ENCODE measurements at places on chromosomes 1 and 21.
A peak's percentile ranks its signal among the peaks of the same experiment; 100 is the strongest.

GRCh38 chr1:43558346-43558841 is 27.7 kb downstream of the PTPRF start:
- peak; percentile 23 for DNase-seq

- peak; percentile 64 for DNase-seq
These were observed 164.6 kb downstream of the ACTL8 start for GRCh38 chr1:17919525-17920439.

GRCh38 chr1:101147381-101147780 is 89.4 kb upstream of the S1PR1 start:
- no peak for DNase-seq

DNA sequence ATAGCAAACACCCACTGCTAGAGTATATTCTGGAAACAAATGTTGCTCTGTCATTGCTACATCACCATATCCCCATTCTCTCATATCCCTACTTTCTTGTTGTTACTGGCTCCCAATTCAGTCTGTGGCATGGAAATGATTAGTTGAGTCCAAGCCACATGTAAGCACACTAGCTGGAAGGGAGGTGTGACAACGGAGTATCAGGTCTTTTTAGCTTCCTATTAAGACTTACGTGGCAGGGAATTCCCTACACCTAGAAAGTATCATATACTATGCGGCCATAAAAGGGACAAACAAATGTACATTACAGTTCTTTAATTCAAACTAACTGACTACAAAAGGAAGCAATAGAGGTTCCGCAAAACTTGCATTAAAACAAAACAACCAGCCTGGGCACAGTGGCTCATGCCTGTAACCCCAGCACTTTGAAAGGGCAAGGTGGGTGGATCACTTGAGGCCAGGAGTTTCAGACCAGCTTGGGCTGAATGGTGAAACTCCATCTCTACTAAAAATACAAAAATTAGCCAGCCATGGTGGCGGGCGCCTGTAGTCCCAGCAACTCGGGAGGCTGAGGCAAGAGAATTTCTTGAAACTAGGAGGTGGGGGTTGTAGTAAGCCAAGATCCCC is 48.6 kb downstream of the INTS7 start:
- no peak for DNase-seq

DNA sequence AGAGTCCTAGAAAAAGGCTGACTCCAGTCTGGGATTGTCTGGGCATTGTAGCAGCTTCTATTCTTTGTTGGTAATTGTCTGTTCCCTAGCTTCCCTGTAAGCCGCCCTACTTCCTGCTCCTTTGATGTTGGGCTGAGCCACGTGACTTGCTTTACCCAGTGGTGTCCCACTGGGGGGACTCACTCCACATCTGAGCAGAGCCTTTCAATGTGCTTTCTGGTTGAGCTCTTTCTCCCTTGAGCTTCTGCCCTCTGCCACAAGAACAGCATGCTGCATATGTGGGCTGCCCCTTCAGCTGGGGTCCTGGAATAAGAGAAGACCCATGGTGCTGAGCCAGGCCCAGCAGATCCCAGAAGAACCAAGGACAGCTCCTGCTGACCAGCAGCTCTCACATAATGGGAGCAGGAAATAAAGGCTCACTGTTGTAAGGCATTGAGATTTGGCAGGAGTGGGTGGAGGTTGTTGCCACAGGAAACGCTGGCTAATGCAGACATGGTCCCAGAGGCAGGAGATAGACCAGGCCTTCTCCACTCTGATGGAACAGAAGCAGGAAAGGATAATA is 276.3 kb upstream of the GJB5 start:
- DNase-seq, result peak; percentile 20

- peak; percentile 5 for DNase-seq
These were observed 31.8 kb upstream of the JUN start for GRCh38 chr1:58815686-58816071.

DNA sequence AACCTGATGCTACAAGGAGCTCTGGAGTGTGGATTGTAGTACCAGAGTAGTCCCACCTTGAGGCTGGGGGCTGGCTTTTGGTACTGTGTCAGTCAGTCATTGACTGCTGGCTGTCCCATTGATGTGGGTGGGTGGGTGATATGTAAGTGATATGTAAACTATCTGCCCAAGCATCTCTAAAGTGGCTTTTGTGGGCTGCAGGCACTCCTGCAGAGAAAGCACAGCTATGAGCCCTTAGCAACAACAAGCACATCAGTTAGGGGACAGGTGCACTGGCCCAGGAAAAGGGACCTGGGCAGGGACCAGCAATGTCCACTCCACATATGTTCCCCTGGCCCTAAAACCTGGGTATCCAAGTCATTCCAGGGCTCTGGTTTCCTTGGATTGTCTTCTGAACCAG is 109.9 kb downstream of the TAS1R2 start:
- no peak for DNase-seq

- no peak for DNase-seq
These were observed 951.5 kb downstream of the KCNT2 start for GRCh38 chr1:195656780-195657179.

DNA sequence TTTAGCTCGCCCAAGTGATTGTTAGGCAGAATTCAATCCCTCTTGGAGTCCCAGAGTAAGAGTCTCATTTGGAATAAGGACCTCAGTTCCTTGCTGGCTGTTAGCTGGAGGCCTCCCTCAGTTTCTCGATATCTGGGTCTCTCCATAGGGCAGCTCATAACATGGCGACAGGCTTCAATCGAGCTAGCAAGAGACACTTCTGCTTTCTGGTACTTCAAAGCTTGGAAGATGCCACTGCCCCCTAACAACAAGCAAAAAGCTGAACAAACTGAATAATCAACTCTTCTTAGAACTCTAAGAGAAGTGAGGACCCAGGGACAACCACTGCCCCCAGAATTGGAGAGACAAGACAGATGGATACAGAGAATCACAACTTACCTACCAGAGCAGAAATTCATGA is 86.2 kb downstream of the TEX35 start:
- DNase-seq, result no peak

GRCh38 chr1:53361541-53361961 is 33.7 kb upstream of the LRP8 start:
- no peak for DNase-seq

- peak; percentile 71 for DNase-seq
These were observed 87.9 kb downstream of the RIPK4 start for GRCh38 chr21:41678924-41679318.

DNA sequence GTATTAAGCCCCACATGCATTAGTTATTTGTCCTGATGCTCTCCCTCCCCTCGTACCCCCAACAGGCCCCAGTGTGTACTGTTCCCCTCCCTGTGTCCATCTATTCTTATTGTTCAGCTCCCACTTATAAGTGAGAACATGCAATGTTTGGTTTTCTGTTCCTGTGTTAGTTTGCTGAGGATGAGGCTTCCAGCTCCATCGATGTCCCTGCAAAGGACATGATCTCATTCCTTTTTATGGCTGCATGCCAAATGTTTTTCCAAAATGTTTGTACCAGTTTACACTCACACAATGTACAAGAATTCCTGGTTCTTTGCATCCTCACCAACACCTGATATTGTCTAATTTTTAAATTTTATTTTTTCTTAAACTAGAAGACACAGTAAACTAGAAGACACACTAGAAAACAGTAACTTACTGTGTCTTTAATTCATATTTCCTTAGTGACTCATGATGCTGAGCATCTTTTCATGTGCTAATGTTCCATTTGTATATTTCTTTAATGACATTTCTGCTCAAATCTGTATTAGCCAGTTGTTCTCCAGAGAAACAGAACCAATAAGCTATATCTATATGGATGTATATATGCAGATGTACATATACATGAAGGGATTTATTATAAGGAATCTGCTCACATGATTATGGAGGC is 19.4 kb upstream of the USP1 start:
- DNase-seq, result no peak

GRCh38 chr1:103561643-103562395 is 9.6 kb upstream of the AMY2B start:
- DNase-seq, result no peak

DNA sequence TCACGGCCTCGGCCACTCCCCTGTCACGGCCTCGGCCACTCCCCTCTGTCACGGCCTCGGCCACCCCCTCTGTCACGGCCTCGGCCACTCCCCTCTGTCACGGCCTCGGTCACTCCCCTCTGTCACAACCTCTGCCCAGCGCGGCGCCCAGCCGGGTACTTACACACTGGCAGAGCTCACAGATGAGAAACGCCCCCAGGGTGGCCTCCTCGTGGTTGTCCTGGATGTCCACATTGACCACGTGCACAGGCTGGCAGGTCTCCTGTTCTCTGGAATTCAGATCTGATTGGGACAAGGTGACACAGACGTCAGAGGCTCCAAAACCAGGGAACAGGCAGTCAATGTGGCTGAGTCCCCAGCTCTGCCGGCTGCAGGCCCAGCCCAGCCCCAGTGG is 3.3 kb upstream of the TMEM240 start:
- DNase-seq, result no peak

DNA sequence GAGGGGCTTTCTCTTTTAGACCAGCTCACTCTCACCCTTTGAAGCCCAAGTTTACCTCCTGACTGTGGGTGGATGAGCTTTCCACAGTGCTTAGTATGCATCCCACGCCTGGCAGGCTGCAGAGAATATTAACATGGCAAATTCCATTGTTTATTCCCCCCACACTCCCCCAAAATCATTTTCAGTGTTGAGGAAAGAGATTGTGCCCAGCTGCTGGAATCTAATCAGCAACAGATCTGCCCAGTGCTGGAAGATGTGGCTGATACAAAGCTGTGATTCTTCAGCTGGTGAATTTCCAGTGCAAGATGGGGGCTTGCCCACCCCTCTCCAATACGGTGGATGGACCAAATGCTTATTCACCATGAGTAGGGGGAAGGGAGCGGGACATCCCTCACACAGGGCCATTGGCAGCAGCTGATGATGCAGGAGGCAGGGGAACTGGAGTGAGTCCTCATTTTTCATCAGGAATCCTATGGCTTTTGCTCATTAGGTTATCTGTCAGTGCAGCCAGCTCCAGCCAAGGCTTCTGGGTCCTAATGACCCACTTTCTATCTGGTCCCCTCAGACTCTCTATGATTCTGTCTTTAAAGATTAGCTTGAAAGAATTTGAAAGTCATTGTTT is 39.7 kb upstream of the KCNA3 start:
- DNase-seq, result no peak

DNA sequence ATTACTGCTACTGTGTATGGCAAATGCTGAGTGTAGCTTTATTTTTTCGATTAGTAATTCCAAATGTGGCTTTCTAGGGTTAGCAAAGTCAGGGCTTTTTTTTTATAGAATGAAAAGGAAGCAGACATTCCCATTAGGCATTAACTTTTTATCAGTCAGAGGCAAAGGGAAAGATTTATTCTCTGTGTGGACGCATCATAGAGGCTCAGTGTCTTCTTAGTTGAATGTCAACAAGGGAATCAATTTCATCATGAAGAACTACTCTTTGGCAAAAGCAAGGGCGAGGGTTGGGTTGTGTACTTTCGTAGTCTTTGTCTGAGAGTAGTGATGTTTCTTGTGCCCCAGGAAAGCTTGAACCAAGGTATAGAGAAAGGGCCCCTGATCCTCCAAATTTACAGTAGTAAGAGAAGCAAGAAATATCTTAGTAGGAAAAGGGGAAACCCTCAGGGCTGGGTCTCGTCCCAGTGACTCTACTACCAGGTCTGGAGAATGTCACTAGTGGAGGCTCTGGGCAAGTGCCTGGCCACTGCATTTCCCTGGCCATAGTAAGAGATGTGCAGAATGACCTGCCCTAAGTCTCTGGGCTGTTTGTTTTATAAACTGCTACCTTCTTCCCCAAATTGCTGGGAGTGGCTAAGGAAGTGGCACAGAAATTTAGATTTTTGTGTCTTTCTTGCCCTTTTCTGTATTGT is 30.0 kb upstream of the MACF1 start:
- DNase-seq, result no peak

DNA sequence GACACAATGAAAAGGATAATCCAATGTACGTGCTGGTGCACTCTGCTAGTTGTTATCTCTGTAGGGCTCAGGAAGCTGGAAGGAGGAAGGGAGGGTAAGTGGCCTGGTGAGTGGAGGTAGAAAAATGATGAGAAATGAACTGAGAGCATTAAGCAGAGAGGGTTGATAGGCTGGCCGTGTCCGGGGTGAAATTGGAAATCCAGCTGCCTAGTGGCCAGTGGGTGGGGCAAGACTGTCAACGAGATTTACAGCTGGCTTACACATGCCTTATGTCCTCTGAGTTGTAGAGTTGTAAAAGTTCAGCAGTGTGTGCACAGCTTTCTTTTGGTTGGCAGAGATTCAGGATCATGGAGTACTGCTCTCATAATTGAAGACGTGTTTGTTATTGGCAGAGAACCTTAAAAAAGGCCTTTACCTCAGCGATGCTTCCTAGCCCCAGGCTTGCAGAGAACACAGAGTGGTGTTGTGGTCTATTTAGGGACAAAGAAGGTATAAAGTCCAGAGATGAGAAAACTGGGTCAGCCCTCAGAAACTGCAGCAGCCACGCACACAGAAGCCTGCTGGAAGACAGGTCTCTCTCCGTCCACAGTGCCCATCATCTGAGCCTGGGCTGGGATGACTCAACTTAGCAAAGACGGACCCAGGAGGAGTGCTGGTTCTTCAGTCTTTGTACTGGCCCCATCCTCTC is 132.4 kb downstream of the EDEM3 start:
- DNase-seq, result no peak

GRCh38 chr21:16794950-16795349 is 717.9 kb upstream of the CXADR start:
- DNase-seq, result no peak

- DNase-seq, result no peak
These were observed 50.1 kb downstream of the ZNF281 start for GRCh38 chr1:200359610-200360163.

DNA sequence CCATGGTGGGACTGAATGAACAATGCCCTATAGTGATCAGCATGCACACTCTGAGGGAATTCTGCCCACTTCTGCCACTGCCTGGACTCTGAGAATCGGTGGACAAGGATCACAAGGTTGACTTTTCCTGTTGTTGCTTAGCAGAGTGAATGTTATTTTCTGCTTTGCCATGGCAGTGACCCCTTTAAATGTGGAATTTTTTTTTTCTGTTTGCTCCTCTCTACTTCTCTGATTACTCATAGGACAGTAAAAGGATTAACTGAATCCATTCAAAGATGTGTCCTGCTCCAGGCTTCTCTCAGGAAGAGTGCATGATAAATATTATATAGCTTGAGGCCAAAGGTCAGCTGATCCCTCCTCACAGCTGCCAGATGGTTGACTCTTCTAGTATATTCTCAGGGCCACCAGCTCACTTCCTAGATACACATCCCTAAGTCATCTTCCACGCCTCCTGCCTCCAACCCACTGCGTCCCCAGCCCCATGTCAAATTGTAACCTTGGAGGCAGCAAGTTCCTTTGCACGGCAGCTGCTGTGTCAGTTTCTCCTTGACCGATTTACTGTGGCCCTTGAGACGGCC is 74.0 kb upstream of the RALGPS2 start:
- no peak for DNase-seq

DNA sequence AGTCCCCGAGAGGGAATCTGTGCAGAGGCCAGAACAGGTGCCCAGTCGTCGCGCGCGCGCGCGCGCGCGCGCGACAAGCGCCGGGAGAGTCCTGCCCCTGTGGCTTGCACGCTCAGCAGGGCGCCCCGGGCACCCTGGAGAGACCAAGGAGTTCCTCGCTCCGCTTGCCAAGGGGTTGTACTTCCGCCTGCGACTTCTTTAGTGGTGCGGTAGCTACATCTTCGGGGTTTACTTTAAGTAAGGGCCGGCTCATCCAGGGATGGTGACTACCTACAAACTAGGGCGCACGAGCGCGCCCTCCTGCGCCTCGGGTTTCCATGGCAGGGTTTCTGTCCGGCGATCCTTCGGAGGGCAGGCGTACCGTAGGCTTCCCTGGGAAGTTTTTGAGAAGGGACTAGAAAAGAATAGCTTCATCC is 1.4 kb downstream of the LHX4 start:
- DNase-seq, result no peak

GRCh38 chr1:232709386-232709785 is 79.5 kb upstream of the SIPA1L2 start:
- no peak for DNase-seq

- DNase-seq, result no peak
These were observed 936 bp downstream of the PAQR6 start for GRCh38 chr1:156246781-156247459.

Data from endothelial cell (in vitro differentiated cells).